ENCODE measurements at places on chromosomes 6 and 20.
A peak's percentile ranks its signal among the peaks of the same experiment; 100 is the strongest.

- DNase-seq = no peak
Measured at GRCh38 chr20:51512645-51513044, 29.9 kb downstream of the NFATC2 start.

- DNase-seq = no peak
Measured at GRCh38 chr20:63032861-63033793, 26.4 kb upstream of the BHLHE23 start.

DNA sequence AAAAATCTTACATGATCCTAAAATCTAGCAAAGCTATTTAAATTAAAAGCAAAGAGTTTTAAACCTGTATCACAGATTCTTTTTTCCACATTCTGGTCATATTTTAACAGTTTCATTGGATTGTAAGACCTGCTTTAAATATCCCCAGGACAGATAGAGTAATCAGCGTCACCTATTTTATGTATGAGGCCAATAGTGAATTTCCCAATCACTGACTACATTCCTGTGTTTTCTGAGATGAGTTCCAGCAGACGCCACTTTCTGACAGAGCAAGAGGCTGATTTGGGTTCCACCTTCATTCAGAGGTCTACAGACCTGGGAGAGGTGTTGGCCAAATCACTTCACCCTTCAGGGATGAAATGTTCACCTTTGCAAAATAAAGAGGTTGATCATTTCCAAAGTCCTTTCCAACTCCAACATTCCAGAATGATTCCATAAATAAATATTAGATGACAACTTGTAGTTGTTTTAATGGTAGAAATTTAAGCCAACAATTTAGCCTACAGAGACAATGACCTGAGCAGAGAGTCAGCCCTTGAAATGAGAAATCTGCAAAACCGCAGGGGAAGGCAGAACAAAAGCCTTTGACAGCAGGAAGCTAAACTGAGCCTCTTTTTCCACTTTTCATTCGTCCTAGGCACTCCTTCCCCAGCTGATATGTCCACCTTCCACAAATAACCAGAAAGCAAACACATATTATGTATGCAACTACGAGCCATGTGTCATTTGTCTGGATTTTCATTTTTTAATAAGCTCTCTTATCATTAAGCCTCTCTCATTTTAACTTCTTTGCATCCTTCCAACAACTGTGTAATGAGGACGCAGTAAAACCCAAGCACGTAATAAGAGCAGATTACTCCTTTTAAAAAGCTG, 105.2 kb downstream of the TFAP2A start:
- no peak for DNase-seq

- no peak for DNase-seq
Measured at GRCh38 chr20:51087266-51087665, 64.4 kb upstream of the KCNG1 start.

DNA sequence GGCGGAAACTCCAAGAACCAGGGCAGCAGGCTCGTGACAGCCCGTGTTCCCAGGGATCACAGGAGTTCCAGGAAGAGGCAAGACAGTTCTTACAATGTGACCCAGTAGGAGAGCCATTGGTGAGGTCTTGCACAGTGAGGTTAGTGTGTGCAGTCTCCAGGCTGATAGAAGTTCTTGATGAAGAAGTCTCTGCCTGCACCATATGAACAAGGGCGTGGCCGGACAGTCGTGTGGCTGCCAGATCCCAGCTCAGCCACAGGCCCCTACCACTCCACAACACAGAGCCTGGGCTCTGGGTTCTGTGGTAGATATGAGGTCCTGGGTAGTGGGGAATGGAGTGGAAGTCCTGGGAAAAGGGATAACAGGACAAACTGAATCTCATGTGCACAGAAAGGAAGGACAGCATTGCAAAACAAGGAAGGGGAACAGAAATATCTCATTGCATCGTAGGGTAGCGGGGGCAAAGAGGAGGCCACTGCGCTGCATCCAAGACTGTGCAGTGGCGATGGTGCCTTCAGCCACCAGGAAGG, 65.2 kb downstream of the STX11 start:
- peak; percentile 53 for DNase-seq
